ENCODE measurements at places on chromosomes 13 and 19.

DNA sequence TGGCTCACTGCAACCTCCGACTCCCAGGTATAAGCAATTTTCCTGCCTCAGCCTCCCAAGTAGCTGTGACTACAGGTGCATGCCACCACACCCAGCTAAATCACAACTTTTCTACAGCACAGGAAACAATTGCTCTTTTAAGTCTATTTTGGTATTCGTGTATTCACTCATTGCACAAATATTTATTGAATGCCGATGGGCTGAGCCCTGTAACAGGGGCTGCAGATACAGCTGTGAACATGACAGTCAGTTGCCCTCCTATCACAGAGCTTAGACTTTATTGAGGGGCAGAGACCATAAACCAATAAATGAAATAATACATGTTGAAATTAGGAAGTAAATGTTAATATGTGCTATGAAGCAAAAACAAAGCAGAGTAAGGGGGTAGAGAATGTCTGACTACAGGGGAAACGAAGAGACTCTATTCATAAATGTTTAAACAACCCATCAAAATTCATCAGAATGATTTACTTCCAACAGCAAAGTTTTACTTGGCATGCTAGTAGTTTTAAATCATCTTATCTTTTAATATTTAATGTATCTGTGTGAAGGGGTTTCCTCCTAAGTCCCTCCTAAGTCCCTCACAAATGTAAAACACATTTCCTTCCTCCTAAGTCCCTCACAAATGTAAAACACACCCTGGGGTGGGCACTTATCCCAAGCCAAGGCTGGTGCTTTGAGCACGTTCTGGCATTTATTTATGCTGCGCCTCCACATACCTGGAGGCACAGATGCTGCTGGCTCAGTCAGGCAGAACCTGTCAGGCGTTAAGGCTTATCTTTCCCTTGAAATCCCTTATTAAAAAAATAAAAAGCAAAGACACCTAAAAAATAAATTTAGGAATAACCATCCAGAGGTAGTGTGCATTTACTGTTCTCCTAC lies 140.8 kb downstream of the MIPEP start:
- no peak for DNase-seq

DNA sequence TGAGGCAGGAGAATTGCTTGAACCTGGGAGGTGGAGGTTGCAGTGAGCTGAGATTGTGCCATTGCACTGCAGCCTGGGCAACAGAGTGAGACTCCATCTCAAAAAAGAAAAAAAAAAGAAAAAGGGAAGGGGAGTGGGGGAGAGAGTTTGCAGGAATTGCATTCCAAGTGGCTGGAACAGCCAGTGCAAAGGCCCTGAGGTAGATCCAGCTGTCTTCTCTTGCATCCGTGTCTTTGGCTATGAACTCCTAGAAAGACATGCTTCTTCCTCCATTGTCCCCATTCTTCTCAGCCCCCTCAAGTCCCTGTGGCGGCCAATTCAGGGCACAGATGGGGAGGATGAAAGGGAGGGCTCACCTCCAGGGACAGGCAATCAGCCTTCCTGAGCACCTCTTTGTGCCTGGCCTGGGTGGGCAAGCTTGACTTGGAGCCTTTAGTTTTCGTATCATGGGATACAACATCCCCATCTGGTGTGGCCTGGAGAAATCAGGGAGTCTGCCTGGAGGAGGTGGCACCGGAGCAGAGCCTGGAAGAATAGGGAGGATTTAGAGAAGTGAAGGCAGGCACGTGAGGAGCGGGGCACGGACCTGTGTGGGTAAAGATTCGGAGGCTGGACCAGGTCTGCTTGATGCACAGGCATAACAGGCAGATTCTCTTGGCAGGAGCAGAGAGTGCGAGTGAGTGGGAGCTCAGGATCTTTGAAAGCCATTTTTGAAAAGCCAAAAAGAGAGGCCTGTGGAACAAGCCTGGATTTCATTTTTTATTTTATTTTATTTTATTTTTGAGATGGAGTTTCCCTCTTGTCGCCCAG lies 5.0 kb downstream of the ANKRD24 start:
- no peak for DNase-seq

- no peak for DNase-seq
These were observed 17.0 kb upstream of the LPAR6 start for GRCh38 chr13:48429886-48430285.

- no peak for DNase-seq
These were observed 19.9 kb downstream of the KCTD4 start for GRCh38 chr13:45180713-45181601.

DNA sequence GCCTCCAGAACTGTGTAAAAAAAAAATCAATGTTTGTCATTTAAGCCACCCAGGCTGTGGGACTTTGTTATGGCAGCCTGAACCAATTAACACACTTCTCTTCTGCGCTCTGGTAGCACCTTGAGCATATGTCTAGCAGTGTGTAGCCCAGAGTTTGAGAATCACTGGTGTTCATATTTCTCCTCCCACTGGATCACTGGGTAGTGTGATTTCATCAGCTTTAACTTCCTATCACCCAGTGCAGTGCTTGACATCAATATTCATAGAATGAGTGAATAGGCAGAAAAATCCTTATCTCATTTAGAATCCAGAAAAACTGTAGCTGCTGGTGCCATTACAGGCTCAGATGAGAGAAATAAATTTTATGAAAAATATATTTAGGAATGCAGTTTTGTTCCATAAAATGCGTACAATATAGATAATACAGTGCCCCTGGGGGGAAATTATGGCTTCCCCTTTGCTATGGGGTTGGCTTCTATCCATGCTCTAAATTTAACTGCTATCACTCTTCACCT lies 30.7 kb upstream of the WASF3 start:
- DNase-seq = no peak
